ENCODE measurements at places on chromosomes 16 and 17. TPM values are rescaled to one million over a fixed set of nuclear protein-coding genes. Genes with fewer than 3 reads are reported as not detected.

DNA sequence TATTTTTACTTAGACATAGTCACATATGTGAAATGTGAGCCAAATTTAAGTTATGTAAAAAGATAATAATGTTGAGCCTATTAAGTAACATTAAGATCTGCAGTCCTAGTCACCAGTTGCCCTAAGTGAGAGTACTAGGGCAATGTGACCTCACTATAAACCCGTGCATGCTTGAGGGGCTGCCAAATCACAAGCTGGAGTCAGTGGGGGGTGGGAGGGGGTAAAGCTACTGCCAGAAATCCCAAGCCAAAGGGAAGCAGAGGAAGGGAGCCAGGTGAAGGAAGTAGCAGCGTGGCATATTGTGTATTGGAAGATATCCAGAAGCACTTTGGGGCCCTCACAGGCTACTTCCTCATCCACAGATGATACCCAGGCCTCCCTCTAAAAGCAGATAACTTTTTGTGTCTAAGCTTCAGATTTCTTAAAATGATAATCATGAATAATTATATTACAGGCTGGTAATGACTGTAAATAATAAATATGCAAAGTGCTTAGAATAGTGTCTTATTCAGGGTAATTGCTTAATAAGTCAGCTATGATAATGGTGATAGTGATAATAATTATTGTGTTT is 134.1 kb downstream of the CA10 start:
- H3K4me3 ChIP-seq, result no peak overlapping the region
- H3K27me3 ChIP-seq, result no peaks in the 10 kb centered on the region
- H3K27ac ChIP-seq, result no peak overlapping the region
- no peaks in the 10 kb centered on the region for H3K4me1 ChIP-seq
- H3K36me3 ChIP-seq, result no peaks in the 10 kb centered on the region

YBX2 gene
- 3.0 TPM for total RNA-seq

DNA sequence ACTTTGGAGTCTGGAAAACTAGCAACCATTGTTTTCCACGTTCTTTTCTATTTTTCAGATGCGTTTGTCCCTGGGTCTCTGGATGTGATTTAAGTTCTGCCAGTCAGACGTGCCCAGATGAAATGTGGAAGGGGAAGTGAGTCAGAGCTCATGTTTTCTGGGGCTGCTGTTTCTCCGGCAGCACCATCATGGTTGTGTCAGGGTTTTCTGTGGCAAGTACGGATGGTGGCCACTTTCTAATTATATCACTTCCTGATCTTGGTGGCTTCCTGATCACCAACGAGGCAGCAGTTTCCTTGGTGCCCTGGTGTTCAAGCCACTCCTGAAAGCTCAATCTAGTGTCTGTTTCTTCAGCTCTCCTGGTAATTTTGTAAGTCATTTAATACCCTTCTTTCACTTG is 31.4 kb upstream of the PMFBP1 start:
- no peak for DNase-seq
- no peak overlapping the region for H3K27ac ChIP-seq
- no peaks in the 10 kb centered on the region for H3K36me3 ChIP-seq
- no peaks in the 10 kb centered on the region for H3K4me1 ChIP-seq

NME1 gene
- total RNA-seq, result 76.0 TPM

DNA sequence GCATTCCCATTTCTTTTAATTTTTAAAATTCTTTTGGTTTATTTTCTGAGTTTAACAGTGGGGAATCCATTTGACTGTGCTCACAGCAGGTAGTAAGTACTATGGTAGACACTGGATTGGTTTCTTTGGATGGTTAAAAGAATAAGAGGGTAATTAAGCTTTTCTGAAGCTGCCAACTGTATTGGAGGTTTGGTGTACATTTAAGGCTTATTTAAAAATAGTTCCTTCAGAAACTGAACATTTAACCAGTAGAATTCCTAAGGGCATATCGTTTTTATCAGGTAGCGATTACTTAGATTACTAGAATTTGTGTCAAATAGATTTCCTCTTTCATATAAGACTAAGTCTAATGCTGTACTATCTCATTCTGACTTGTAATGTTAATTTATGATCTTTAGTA is 162.4 kb downstream of the PPM1E start:
- H3K4me1 ChIP-seq, result no peaks in the 10 kb centered on the region
- no peaks in the 10 kb centered on the region for H3K27me3 ChIP-seq
- DNase-seq, result no peak
- no peak overlapping the region for H3K4me3 ChIP-seq

PRR15L gene
- not detected for total RNA-seq

DNA sequence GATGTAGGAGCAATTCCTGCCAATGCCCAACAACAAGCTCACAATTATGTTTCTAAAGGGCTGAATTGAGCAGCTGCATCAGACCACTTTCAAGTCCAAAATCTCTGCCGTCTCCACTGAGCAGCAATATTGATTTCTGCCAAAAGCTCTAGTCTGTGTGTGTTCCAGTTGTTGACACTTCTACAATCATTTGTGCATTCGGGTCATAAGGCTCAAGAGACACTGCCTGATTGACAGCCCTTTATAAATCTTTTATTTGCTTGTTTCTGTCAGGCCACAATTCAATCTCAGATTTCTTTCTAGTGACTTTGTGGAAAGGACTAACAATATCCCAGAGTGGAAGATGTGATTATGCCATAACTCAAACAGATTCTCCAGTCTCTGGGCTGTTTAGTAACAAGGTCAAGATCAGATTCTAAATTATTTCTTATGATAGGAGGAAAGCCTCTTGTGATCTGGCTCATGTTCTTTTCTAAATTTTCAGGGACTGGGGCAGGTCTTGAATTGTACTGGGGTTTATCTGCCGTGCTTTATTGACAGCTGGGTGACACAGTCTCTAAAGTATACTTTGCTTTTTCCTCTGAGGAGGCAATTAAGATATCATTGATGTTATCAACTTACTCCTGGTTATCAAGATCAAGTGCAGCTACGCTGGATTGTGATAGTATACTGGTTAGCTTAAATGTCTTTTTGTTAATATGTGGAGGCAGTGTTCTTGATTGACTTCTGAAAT is 377.1 kb downstream of the CNTNAP4 start:
- no peak overlapping the region for H3K27ac ChIP-seq
- no peaks in the 10 kb centered on the region for H3K27me3 ChIP-seq
- no peaks in the 10 kb centered on the region for H3K36me3 ChIP-seq
- DNase-seq, result no peak
- H3K4me3 ChIP-seq, result no peak overlapping the region

GRB2 gene
- 104 TPM for total RNA-seq

- no peak overlapping the region for H3K4me3 ChIP-seq
- no peak for DNase-seq
- no peaks in the 10 kb centered on the region for H3K27me3 ChIP-seq
- H3K27ac ChIP-seq, result no peak overlapping the region
- peaks cover 6% of the 10 kb centered on the region for H3K36me3 ChIP-seq
Observed at GRCh38 chr17:45270828-45271418, 9.0 kb upstream of the SPATA32 start.

DNA sequence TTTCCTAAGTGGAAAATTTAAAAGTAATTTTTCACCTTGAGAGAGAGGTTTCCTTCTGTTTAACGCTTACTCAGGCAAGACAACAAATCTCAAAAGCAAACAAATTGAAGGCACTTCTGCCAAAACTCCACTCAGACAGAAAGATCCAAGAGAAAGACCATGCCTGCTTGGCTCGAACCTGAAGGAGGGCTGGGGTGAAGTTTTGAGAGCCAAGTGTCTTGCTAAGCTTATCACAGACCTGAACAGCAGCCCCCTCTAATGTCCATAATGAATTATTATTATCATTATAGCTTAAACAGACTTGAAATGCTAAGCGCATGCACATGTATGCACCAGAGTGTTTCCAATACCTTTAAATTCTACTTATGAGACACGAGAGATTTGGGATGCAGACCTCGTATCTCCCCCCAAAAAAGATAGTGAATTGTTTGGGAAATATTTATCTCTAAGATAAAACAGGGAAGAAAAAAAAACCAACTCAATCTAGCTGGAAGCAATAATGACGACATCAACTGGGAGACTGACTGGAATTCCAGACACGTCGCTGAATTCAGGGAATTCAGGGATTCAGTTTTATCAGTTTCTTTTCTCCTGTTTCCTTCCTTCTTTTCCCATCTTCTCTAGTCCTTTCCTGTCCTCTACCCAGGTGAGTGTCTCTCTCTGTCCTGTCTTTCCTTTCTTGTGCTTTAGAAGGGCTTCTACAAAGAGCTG is 473.2 kb downstream of the RBFOX1 start:
- H3K4me1 ChIP-seq, result no peaks in the 10 kb centered on the region
- no peak for DNase-seq
- no peak overlapping the region for H3K4me3 ChIP-seq
- no peaks in the 10 kb centered on the region for H3K36me3 ChIP-seq
- H3K27ac ChIP-seq, result no peak overlapping the region

RUNDC3A gene
- 1.6 TPM for total RNA-seq

GRCh38 chr17:73325527-73325842 is 13.7 kb upstream of the CDC42EP4 start:
- H3K4me1 ChIP-seq, result no peaks in the 10 kb centered on the region
- H3K27me3 ChIP-seq, result no peaks in the 10 kb centered on the region
- no peak overlapping the region for H3K4me3 ChIP-seq
- H3K36me3 ChIP-seq, result no peaks in the 10 kb centered on the region
- peak overlapping the region; percentile 58 for H3K27ac ChIP-seq
- no peak for DNase-seq

- H3K27ac ChIP-seq, result no peak overlapping the region
- H3K36me3 ChIP-seq, result no peaks in the 10 kb centered on the region
- no peaks in the 10 kb centered on the region for H3K27me3 ChIP-seq
Observed at GRCh38 chr16:12509121-12509520, 294.6 kb downstream of the CPPED1 start.

OR2C1 gene
- total RNA-seq, result 0.29 TPM

GRCh38 chr17:41800601-41801373 is 11.0 kb downstream of the P3H4 start:
- peak; percentile 91 for DNase-seq

GRCh38 chr16:12538667-12539091 is 265.0 kb downstream of the CPPED1 start:
- no peaks in the 10 kb centered on the region for H3K36me3 ChIP-seq
- H3K4me1 ChIP-seq, result no peaks in the 10 kb centered on the region
- H3K27me3 ChIP-seq, result no peaks in the 10 kb centered on the region
- H3K4me3 ChIP-seq, result no peak overlapping the region
- H3K27ac ChIP-seq, result no peak overlapping the region

DNA sequence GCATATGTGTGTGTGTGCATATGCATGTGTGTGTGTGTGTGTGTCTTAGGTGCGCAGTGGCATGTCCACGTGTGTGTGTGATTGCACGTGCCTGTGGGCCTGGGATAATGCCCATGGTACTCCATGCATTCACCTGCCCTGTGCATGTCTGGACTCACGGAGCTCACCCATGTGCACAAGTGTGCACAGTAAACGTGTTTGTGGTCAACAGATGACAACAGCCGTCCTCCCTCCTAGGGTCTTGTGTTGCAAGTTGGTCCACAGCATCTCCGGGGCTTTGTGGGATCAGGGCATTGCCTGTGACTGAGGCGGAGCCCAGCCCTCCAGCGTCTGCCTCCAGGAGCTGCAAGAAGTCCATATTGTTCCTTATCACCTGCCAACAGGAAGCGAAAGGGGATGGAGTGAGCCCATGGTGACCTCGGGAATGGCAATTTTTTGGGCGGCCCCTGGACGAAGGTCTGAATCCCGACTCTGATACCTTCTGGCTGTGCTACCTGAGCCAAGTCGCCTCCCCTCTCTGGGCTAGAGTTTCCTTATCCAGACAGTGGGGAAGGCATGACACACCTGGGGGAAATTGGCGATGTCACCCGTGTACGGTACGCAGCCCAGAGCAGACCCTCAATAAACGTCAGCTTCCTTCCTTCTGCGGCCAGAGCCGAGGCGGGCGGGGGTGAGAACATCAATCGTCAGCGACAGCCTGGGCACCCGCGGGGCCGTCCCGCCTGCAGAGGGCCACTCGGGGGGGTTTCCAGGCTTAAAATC is 47.6 kb downstream of the IL21R start:
- peaks cover 29% of the 10 kb centered on the region for H3K27me3 ChIP-seq
- DNase-seq, result no peak
- no peaks in the 10 kb centered on the region for H3K4me1 ChIP-seq
- H3K27ac ChIP-seq, result no peak overlapping the region
- no peaks in the 10 kb centered on the region for H3K36me3 ChIP-seq

GRCh38 chr16:47519037-47519436 is 57.9 kb downstream of the PHKB start:
- no peak overlapping the region for H3K4me3 ChIP-seq
- H3K27me3 ChIP-seq, result no peaks in the 10 kb centered on the region
- H3K27ac ChIP-seq, result no peak overlapping the region
- no peaks in the 10 kb centered on the region for H3K36me3 ChIP-seq
- no peaks in the 10 kb centered on the region for H3K4me1 ChIP-seq

LLGL2 gene
- total RNA-seq, result 4.6 TPM

- no peak for DNase-seq
- H3K36me3 ChIP-seq, result no peaks in the 10 kb centered on the region
- H3K4me1 ChIP-seq, result peaks cover 8% of the 10 kb centered on the region
- H3K4me3 ChIP-seq, result no peak overlapping the region
- H3K27ac ChIP-seq, result peak overlapping the region; percentile 93
Observed at GRCh38 chr16:70589998-70590471, 56.3 kb upstream of the IL34 start.

GRCh38 chr17:49556223-49556943 is 19.3 kb upstream of the NXPH3 start:
- H3K4me1 ChIP-seq, result peaks cover 7% of the 10 kb centered on the region
- H3K4me3 ChIP-seq, result no peak overlapping the region
- H3K27me3 ChIP-seq, result no peaks in the 10 kb centered on the region
- DNase-seq, result peak; percentile 73
- no peaks in the 10 kb centered on the region for H3K36me3 ChIP-seq

DHRS7C gene
- total RNA-seq, result not detected

GRCh38 chr16:66605177-66605978 is 874 bp downstream of the CMTM3 start:
- H3K4me3 ChIP-seq, result peak overlapping the region; percentile 91
- no peaks in the 10 kb centered on the region for H3K27me3 ChIP-seq
- H3K36me3 ChIP-seq, result no peaks in the 10 kb centered on the region
- no peak for DNase-seq
- peaks cover 14% of the 10 kb centered on the region for H3K4me1 ChIP-seq

Data from breast epithelium (tissue), 4 donors.